ENCODE measurements at places on chromosomes 11 and 22. TPM values are rescaled to one million over a fixed set of nuclear protein-coding genes. Genes with fewer than 3 reads are reported as not detected.

GRCh38 chr11:46675288-46675851 is 25.0 kb downstream of the ARHGAP1 start:
- H3K27ac ChIP-seq: peak overlapping the region; percentile 81
- H3K36me3 ChIP-seq: peaks cover 16% of the 10 kb centered on the region
- peaks cover 68% of the 10 kb centered on the region for H3K4me1 ChIP-seq
- H3K4me3 ChIP-seq: no peak overlapping the region
- no peak for DNase-seq

DNA sequence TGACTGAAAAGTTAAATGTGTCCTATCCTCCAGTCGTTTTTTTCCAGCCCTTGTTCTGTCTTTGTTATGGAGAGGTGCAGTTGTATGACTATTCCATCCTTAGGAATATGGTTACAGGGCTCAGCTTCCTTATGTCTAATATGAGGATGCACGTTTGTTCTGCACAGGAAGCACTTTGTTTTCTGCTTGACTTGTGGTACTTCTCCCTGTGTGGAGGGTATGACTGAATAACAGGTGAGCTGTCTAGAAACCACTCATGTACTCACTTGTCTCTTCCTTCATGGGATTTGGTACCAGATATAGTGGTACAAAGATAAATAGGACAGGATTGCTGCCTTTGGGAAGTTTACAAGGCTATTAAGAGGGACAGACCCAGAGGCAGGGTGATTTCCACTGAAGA is 17.4 kb downstream of the CABIN1 start:
- H3K27ac ChIP-seq: no peak overlapping the region
- no peaks in the 10 kb centered on the region for H3K27me3 ChIP-seq
- peaks cover 32% of the 10 kb centered on the region for H3K4me1 ChIP-seq
- no peak overlapping the region for H3K4me3 ChIP-seq
- peaks cover 23% of the 10 kb centered on the region for H3K36me3 ChIP-seq

DNA sequence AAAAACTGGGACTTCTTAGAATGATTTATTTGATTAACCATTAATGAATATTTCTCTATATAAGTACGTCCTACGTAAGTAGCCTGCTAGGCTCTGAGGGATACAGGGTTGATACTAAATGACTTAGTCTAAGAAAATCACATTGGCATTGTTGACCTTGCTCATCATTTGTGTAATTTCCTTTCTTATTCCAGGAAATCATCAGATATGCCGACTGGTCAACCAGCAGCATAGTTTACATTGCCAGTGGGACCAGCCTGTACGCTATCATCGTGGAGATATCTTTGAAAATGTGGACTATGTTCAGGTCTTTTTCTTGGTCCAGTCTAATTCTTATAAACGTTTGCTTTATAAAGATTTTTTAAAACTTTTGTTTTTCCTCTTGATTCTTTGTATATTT is 42.5 kb downstream of the TTC17 start:
- H3K4me1 ChIP-seq: peaks cover 33% of the 10 kb centered on the region
- H3K4me3 ChIP-seq: no peak overlapping the region
- no peak overlapping the region for H3K27ac ChIP-seq
- no peak for DNase-seq
- peaks cover 56% of the 10 kb centered on the region for H3K36me3 ChIP-seq

DNA sequence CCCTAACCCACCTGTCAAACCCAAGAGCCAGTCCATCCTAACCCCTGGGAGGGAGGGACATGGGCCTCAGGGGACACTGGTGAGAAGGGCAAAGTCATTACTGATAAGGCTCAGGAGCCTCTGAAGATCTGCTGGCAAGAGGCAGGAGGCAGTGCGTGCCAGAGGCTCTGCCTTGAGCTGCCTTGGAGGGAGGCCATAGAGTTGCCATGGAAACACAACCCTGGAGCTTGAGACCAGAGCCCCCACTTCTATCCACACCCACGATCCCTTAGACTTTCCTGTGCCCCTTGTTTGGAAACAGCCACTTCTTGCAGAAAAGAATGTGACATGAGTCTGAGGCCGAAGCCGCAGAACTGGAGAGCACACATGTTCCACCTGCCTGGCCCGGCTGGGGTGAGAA is 89.7 kb upstream of the CSNK2A3 start:
- H3K4me1 ChIP-seq: no peaks in the 10 kb centered on the region
- no peak for DNase-seq
- H3K27ac ChIP-seq: no peak overlapping the region
- H3K36me3 ChIP-seq: no peaks in the 10 kb centered on the region
- no peak overlapping the region for H3K4me3 ChIP-seq

DNA sequence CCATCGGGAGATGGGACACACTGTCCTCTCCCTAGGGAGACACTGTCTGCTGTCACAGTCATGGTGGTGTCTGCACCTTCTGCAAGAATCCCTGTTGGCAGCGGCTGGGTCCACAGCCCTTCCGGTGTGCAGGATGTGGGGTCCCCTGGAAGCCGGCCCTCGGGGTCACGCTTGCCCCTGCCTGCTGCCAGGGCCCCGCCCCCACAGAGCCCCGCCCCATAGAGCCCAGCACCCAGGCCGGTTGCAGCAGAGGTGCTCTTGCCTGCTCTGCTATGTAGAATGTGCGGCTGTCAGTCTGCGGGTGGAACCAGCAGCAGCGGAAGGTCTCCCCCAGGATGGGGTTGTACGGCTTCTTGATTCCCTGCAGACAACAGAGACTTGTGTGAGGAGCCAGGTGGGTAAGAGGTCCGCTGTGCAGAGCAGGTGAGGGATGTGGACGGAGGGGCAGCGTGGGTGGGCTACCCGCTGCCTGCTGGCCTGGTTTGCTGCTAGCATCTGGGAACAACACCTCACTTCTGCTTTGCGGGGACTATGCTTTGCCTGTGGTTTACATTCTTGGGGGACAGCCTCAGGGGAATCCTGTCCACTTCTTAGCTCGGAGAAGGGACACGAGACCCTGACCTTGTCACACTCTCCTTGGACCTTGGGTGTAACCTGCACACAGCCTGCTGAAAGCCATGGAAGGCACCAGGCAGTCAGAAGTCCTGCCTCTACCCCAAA is 44.9 kb upstream of the CARS1 start:
- no peak overlapping the region for H3K27ac ChIP-seq
- no peaks in the 10 kb centered on the region for H3K27me3 ChIP-seq
- H3K36me3 ChIP-seq: no peaks in the 10 kb centered on the region

DNA sequence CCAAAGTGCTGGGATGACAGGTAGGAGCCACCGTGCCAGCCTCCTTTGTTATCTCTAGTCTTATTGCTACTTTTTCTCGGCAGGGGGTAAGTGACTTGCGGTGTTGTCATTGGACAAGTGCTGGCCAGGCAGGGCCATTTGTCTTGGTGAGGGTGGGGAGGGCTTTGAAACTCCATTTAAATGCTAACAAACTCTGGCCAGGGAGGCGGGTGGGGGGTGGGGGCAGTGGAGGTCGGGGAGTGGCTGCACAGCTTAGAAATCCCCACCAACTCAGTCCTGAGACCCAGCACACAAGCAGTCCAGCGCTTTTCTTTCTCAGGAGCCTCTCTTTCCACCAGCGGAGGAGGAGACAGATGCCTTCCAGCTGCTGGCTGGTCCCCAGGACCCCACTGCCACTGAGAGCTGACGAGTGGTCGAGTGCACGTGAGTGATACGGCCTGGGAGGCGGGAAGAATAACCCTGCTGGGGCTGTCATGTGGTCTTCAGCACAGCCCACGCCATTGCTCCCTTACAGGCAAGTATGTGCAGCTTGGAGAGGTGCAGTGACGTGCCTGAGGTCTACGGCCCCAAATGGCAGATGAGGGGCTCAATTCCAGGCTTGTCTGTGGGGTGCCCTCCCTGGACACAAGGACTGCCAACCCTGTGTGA is 24.2 kb upstream of the OSBPL5 start:
- no peaks in the 10 kb centered on the region for H3K36me3 ChIP-seq
- no peaks in the 10 kb centered on the region for H3K4me1 ChIP-seq
- H3K27me3 ChIP-seq: peaks cover 3% of the 10 kb centered on the region
- DNase-seq: no peak

GRCh38 chr11:57483562-57483918 is 23.2 kb downstream of the RTN4RL2 start:
- peaks cover 30% of the 10 kb centered on the region for H3K36me3 ChIP-seq
- H3K27me3 ChIP-seq: peaks cover 9% of the 10 kb centered on the region
- H3K4me1 ChIP-seq: peaks cover 4% of the 10 kb centered on the region
- H3K27ac ChIP-seq: no peak overlapping the region
- no peak for DNase-seq
- no peak overlapping the region for H3K4me3 ChIP-seq

DNA sequence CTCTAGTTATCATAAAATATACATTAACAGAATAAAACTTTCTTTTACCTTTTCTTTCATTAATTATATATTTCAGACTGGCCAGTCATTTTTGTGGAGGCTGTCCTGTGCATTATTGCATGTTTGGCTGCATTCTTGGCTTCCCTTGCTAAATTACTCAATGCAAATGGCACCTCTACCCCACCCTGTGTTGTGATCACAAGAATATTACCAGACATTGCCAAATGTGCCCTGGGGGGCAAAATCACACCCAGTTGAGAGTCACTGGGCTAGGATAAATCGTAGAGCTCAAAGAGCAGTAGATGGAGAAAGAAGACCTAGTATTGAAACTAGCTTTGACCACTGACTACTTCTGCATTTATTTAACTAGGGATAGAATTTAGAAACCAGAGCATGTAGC is 1257.8 kb upstream of the TENM4 start:
- H3K36me3 ChIP-seq: no peaks in the 10 kb centered on the region
- DNase-seq: no peak
- H3K4me1 ChIP-seq: no peaks in the 10 kb centered on the region
- H3K27ac ChIP-seq: no peak overlapping the region
- H3K4me3 ChIP-seq: no peak overlapping the region

GRCh38 chr22:19998991-19999820 is 17.4 kb downstream of the ARVCF start:
- H3K4me1 ChIP-seq: no peaks in the 10 kb centered on the region
- H3K4me3 ChIP-seq: no peak overlapping the region
- no peaks in the 10 kb centered on the region for H3K27me3 ChIP-seq
- DNase-seq: no peak
- H3K36me3 ChIP-seq: peaks cover 2% of the 10 kb centered on the region
- H3K27ac ChIP-seq: no peak overlapping the region

DNA sequence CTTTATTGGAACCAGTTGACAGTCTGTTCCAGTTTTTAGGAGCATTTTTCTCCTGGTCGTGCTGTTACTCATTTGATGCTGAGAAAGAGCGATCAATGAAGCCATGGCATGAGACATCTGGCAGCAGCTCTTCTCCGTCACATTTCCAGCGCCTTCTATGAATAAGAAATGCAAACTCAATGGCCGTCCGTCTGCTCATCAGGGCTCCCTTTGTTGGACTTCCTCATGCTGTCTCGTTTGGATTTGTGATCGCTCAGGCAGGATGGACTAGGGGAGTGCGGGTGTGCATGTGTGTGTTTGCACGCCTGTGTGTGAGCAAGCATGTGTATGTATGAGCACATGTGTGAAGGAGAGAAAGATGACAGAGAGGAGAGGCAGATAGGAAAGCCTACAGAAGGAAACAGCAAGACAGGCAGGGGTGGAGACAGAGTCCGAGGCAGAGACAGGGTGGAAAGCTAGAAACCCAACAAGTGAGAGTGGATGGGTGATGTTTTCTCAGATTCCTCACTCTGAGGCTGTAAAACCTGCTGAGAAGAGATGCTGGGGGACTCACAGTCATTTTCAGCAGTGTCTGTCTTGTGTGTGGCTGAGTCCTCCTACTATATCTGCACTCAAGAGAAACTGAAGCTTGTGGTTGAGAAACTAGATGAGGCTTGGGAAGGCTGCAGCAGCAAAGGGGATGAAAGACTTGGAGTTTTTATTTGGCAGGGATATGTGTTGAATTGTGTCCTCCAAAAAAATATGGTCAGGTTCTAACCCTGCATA is 56.0 kb upstream of the CLMP start:
- peaks cover 4% of the 10 kb centered on the region for H3K27me3 ChIP-seq
- H3K4me3 ChIP-seq: no peak overlapping the region
- peaks cover 6% of the 10 kb centered on the region for H3K4me1 ChIP-seq
- H3K27ac ChIP-seq: no peak overlapping the region
- H3K36me3 ChIP-seq: no peaks in the 10 kb centered on the region
- no peak for DNase-seq

GRCh38 chr11:65008873-65009272 is 5.1 kb upstream of the ARL2 start:
- no peak for DNase-seq

GRCh38 chr11:76789443-76789719 is 6.2 kb downstream of the TSKU start:
- no peaks in the 10 kb centered on the region for H3K36me3 ChIP-seq
- DNase-seq: no peak
- H3K27ac ChIP-seq: no peak overlapping the region

- no peaks in the 10 kb centered on the region for H3K36me3 ChIP-seq
- DNase-seq: no peak
- no peaks in the 10 kb centered on the region for H3K4me1 ChIP-seq
- no peaks in the 10 kb centered on the region for H3K27me3 ChIP-seq
- H3K4me3 ChIP-seq: no peak overlapping the region
These were observed 684.4 kb downstream of the NTM start for GRCh38 chr11:132054822-132055221.

DNA sequence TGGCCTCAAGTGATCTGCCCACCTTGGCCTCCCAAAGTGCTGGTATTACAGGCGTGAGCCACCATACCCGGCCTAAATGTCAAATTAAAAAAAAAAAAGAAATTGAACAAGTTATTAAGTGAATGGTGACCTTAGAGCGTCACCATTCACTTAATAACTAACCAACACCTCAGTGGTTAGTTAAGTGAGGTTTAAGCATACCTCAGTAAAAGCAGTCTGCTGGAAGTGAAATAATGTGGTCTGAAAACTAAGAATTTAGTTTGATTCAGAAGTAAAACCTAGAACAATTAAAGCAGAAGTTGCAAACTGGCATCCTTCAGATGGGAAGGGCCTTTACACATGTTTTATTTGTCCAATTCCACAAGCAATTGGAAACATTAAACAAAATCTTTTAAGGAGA is 71.5 kb downstream of the FCHSD2 start:
- H3K36me3 ChIP-seq: peaks cover 4% of the 10 kb centered on the region
- H3K27me3 ChIP-seq: no peaks in the 10 kb centered on the region
- peaks cover 43% of the 10 kb centered on the region for H3K4me1 ChIP-seq
- DNase-seq: no peak
- H3K27ac ChIP-seq: no peak overlapping the region
- H3K4me3 ChIP-seq: no peak overlapping the region

The MEI1 gene
- 51.3 TPM for total RNA-seq

The NXPE4 gene
- not detected for total RNA-seq

The CDC42EP1 gene
- total RNA-seq: 1.4 TPM

The OR51F2 gene
- not detected for total RNA-seq

The C22orf42 gene
- not detected for total RNA-seq

The MYOD1 gene
- not detected for total RNA-seq

The MUC6 gene
- total RNA-seq: not detected

The OR8D4 gene
- total RNA-seq: not detected

Measured in activated CD4-positive, alpha-beta memory T cell treated with anti-CD3 and anti-CD28 coated beads for 36 hours (primary cell).